Subcutaneous preadipocyte (primary cell): ENCODE measurements at places on chromosomes 12 and 14. TPM values are rescaled to one million over a fixed set of nuclear protein-coding genes. Genes with fewer than 3 reads are reported as not detected.

Gene BDKRB1
- total RNA-seq, result 4.8 and 6.1 TPM in 2 replicates

Gene KLRC2
- not detected in 2 replicates for total RNA-seq

Gene ADAM20
- total RNA-seq, result 0.78 and 1.1 TPM in 2 replicates

Gene KRT78
- total RNA-seq, result not detected in 2 replicates

Gene ALDH1L2
- 18.4 and 21.1 TPM in 2 replicates for total RNA-seq

Gene LYSET
- total RNA-seq, result 3.7 and 7.2 TPM in 2 replicates

Gene KICS2
- total RNA-seq, result 7.7 and 9.8 TPM in 2 replicates

Gene TMEM63C
- not detected in 2 replicates for total RNA-seq

Gene ACOT6
- total RNA-seq, result not detected in 2 replicates

Gene CCDC77
- 6.5 and 9.6 TPM in 2 replicates for total RNA-seq

Gene NFE2
- total RNA-seq, result not detected in 2 replicates

Gene HHIPL1
- total RNA-seq, result 1.8 and 2.2 TPM in 2 replicates

Gene COX14
- total RNA-seq, result 19.5 and 36.0 TPM in 2 replicates

Gene TMEM229B
- 0.20 and 0.37 TPM in 2 replicates for total RNA-seq

Gene ORAI1
- 12.9 and 14.7 TPM in 2 replicates for total RNA-seq

Gene SDSL
- total RNA-seq, result 2.9 and 3.9 TPM in 2 replicates

Gene REC8
- 1.8 TPM in 2 replicates for total RNA-seq

Gene TAMALIN
- total RNA-seq, result 2.3 and 4.8 TPM in 2 replicates

Gene GPR137C
- total RNA-seq, result under 0.01 and 0.59 TPM in 2 replicates

Gene LRCOL1
- total RNA-seq, result not detected in 2 replicates

Gene DENND5B
- total RNA-seq, result 8.8 and 9.6 TPM in 2 replicates

Gene GPR84
- not detected in 2 replicates for total RNA-seq

Gene E2F7
- total RNA-seq, result 7.3 and 14.1 TPM in 2 replicates
